Activated CD8-positive, alpha-beta memory T cell treated with anti-CD3 and anti-CD28 coated beads for 48 hours (primary cell): ENCODE measurements at places on chromosomes 3 and 15.

DNA sequence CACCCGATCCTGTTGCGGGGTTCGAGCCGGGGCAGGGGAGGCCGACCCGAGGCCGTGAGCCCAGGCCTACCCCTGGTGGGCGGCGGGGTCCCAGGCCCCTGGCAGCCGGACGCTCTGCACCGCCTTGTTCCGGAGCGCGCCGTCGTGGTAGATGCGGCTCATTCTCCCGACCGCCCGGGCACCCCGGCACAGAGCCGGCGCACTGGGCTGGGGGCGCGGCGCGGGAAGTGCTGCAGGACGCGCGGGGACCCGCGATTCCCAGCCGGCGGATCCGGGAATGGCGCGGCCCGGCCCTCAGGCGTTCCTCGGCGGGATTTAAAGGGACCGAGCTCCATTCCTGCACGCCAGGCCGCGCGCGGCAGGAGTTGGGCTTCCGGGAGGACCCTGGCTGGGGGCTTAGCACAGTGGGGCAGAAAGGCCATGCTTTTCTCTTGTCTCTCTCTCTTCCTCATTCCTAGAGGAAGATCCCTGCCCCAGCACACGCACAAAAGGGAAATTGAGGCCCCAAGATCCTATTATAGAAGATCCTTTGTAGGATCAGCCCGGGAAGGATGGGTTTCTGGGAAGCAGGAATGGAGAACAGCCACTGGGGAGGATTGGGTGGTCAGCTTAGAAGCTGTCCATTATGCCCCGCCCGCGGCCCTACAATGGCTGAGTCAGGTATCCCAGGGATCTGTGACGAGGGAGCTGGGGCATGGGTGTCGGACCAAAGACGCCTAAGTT, at the start of gene ARPIN:
ARPIN (minus strand) TSS at position 279 of the 723 bp plus-strand sequence; CDS start at position 162, 117 bp downstream.
- no peak for DNase-seq

DNA sequence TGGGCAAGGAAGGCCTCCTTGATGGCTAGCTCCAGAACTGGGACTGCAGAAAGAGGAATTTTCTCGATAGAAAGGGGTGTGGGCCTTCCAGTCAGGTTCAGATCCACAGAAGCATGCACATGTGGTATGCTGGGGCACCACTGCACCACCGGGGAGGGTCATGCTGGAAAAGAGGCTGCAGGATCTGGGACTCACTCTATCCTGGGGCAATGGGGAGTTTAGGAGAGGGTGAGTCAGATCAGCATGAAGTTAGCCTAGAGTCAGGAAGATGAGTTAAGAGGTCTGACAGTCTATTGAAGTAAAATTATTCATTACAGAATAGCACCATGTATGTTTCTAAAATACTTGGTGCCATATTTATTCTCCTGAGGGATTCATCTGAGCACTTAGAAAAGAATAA, 130.2 kb upstream of the TOPAZ1 start:
- no peak for DNase-seq

GRCh38 chr15:22942877-22943276, 37.3 kb downstream of the CYFIP1 start:
- no peak for DNase-seq

DNA sequence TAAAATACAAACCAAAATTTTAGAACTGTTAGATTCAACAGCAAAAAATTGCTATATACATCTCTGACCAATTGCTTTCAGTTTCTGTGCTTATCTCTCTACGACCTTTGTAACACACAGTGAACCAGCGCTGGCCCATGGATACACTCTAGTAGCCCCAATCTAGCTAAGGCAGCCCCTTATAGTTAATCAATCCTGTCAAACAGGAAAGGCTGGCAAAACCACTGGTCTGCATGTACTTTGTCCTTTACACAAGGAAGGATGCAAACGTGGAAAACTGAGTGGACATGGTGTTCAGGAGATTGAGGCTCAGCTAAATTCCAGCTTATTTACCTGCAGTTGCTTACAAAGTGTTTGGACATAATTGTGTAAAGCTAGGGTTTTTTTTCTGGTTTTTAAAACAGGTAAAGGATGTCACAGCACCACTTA, 25.9 kb downstream of the ADGRG7 start:
- DNase-seq: no peak

GRCh38 chr3:186920301-186920700, 10.0 kb upstream of the ST6GAL1 start:
- no peak for DNase-seq

DNA sequence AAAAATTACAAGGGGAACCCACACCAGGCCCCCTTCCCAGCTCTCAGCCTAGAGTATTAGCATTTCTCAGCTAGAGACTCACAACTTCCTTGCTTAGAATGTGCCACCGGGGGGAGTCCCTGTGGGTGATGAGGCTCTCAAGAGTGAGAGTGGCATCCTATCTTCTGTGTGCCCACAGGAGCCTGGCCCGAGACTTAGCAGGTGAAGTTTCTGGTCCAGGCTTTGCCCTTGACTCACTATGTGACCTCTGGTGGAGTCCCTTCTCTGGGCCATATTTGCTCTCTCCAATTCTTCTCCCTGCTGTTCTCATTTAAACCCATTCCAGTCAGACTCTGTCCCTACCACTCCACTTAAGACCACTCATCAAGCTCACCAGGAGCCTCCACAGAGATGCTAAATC, 18.1 kb downstream of the CLK3 start:
- DNase-seq: no peak

DNA sequence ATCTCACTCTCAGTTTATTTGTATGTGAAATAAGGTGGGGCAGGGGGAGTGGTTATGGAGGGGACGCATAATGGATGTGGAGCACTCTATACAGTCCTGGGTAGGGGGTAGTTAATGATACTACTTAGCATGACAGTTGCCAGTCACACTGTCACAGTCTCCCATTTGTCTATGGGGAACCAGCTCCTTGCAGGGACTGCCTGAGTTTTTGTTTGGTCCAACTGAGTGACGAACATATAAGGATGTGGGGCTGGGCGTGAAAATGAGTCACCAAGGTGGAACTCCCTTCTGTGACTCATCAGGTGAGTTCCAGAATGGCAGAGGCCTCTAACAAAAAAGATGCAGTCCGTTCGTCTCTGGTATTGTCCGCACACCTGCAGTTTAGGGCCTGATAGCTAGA, 235.3 kb upstream of the ST8SIA2 start:
- DNase-seq: no peak

- DNase-seq: no peak
These were observed 319.8 kb upstream of the LRRFIP2 start for GRCh38 chr3:37494216-37494615.

GRCh38 chr3:45273681-45274515, 47.8 kb upstream of the TMEM158 start:
- DNase-seq: no peak

GRCh38 chr3:22982981-22983587, 220.0 kb upstream of the UBE2E2 start:
- DNase-seq: no peak
